Stimulated activated CD8-positive, alpha-beta memory T cell treated with anti-CD3 and anti-CD28 coated beads, Interleukin-4, amount 100 ng/mL, for 4 hours (primary cell): ENCODE measurements at places on chromosomes 5 and 9.

DNA sequence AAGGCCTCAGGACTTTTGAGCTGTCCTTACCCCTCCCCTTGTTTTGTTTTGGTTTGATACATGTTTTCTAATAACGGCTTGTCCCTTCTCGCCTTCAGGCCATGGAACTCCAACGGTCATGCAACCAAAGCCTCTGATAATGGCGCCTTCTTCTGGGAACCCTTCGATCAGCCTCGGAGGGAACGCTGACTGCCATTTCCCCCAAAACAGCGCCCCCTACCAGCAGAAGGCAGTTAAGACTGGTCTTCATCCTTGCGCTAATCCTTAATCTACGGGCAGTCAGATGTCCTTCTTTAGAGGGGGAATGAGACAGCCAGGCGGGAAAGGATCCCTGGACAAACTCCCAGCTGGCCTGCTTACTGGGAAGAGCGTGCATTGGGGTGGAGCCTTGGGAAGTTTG, 276.6 kb downstream of the ICE1 start:
- no peak for DNase-seq

DNA sequence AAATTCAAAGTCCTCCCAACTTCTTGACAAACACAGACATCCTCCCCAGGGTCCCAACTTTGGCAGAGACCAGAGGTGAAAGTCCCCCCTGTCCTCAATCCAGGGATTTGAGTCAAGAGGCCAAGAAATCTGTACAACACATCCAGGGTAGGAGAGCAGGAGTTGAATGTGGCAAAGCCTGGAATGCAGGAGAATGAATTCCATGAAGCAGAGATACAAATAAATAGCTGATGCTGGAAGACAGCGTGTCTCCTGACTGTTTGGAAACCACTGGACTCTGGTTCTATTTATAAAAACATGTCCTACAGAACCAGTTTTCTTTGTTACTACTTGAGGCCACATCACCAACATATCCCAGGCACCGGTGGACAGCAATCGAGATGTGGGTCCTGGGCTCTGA, 43.7 kb upstream of the SLIT3 start:
- no peak for DNase-seq

GRCh38 chr5:40688127-40688761, 8.5 kb downstream of the PTGER4 start:
- DNase-seq = peak; percentile 83

GRCh38 chr5:116486588-116486987, 88.0 kb downstream of the SEMA6A start:
- DNase-seq = no peak

DNA sequence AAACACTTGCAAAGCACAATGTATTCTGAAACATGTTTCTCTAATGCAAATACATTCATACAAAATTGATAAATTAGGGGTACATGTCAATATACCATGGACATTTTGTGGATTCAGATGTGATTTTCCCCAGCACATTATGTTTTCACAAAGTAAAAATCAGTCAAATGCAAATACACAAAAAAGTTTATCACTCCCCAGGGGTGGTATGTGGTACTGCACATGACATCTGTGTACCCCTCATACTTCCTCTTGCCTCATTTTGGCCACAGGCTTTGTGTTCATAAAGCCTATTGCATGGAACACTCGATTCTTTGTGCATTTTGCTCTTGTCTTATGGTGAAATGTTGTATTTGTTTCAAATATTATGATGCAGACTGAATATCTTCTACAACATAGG, 116.8 kb upstream of the PDE4D start:
- no peak for DNase-seq
